ENCODE measurements at places on chromosomes 6 and 20.

DNA sequence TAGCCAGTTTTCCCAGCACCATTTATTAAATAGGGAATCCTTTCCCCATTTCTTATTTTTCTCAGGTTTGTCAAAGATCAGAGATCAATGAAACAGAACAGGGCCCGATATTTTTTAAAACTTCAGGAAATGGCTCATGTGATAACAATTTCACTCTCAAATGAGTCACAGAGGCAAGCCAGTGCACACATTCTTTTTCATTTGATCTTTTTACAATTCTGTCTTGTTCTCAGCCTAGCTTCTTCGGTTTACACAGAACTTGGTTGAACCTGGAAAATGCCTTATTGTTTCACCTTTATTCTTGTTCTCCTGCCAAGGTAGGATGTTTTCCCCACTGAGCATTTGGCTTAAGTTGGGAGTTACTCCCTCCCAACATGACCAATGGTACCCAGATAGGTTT, 258.9 kb downstream of the COL12A1 start:
- no peak for DNase-seq

- DNase-seq: no peak
Measured at GRCh38 chr6:16600701-16601100, 160.6 kb downstream of the ATXN1 start.

DNA sequence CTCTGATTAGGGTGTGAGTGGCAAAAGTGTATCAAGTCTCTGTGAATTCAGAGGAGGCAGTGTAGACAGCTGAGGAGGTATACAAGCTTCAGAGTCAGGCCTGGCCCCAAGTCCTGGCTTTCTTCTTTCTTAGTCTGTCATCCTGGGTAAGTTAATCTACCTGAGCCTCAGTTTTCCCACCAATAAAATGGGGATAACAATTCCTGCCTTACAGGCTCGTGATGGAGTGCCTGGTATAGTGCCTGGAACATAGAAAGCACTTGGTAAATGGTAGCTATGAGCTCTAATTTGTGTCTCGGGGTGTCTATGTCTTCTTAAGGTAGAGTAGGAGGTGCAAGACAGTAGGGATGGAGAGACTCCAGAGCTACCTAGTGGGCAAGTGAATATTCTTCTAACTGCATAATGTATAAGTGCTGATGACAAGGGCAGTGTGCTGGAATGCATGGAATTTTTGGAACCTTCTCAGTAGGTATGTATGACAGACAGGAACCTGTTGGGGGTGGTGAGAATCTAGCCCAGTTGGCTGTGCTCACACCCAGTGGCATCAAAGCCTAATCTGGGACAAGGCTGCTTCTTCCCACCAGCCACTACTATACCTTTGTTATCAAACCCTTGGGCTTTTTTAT, 4.0 kb upstream of the SCUBE3 start:
- DNase-seq: no peak

DNA sequence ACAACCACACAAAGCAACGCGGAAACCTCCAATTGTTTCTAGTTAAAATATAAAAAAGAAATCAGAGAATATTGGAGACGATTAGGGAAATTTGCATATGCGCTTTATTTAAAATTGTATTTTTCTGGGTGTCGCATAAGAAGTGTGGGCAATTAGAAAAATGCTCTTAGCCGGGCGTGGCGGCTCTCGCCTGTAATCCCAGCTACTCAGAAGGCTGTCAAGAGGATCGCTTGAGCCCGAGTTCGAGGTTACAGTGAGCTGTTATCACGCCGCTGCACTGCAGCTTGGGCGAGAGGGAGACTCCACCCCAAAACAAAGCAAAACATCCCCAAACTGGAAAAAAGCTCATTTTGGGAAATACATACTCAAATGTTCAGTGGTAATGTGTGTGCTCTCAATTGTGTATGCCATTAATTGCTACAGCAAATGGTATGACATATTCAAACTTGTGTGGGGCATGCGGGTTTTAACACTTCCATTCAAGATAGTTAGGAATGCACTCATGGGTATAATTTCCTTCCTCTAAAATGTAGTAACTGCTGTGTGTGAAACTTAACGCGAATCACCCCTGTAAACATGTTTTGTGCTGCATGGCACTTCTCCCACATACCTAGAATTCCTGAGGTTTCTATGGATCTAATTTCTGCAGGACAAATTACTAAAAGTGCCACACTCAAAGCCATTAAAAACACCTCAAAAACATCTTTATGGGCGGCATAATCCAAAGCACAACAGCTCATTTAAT, 54.7 kb upstream of the HFE start:
- no peak for DNase-seq

DNA sequence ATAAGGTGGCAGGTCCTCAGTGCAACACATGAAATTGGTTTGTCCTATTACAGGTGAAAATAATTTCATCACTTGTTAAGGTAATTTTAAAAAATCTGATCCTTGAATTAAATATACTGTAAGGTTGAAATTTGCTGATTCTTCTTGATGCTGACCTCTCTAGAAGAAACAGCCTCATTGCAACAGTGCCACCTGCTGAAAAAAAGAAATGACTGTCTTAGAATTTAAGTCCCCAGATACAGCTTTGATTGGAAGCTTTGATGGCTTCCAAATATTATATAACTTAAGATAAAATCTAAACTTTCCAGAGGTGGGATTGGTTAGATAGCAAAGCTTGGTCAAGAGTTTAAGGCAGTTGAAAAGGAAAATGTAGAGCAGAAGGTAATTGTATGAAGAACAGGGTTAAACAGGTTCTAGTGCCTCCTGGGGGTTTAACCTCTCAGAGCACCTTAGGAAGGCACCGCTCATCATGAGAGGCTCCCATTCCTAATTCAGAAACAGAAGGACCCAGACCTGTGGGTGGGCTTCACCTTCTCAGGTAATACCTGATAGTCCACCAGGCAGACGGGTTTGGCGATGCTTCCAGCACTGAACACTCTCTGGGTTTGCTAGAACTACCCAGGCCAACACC, 401.0 kb downstream of the PAX1 start:
- DNase-seq: no peak

- DNase-seq: no peak
Measured at GRCh38 chr20:58852543-58853271, at the start of gene GNAS. TSS of gene GNAS (plus strand) at chr20:58852716.

GRCh38 chr6:101824551-101825345, 431.2 kb downstream of the GRIK2 start:
- DNase-seq: no peak

- no peak for DNase-seq
Measured at GRCh38 chr20:40499391-40499790, 189.6 kb downstream of the MAFB start.

DNA sequence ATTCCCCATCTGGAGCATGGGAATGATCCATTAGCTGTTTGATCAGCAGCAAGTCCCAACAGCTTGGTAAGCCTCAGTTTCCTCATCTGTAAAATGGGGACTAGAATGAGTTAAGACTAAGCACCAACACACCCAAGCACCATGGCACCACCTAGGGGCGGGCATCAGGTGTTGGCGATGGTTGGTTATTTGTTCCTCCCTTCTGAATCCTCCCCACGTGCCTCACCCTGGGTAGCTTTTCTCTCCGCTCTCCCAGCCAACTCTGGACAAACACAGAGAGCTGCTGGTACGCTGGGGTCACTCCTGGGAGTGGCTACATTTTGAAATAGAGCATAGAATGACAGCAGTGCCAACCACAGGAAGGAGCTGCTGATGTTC, 13.3 kb upstream of the ITPR3 start:
- no peak for DNase-seq

GRCh38 chr6:20069021-20069522, 143.2 kb downstream of the MBOAT1 start:
- no peak for DNase-seq

- DNase-seq: no peak
Measured at GRCh38 chr20:35436177-35436573, 1.9 kb downstream of the GDF5 start.

DNA sequence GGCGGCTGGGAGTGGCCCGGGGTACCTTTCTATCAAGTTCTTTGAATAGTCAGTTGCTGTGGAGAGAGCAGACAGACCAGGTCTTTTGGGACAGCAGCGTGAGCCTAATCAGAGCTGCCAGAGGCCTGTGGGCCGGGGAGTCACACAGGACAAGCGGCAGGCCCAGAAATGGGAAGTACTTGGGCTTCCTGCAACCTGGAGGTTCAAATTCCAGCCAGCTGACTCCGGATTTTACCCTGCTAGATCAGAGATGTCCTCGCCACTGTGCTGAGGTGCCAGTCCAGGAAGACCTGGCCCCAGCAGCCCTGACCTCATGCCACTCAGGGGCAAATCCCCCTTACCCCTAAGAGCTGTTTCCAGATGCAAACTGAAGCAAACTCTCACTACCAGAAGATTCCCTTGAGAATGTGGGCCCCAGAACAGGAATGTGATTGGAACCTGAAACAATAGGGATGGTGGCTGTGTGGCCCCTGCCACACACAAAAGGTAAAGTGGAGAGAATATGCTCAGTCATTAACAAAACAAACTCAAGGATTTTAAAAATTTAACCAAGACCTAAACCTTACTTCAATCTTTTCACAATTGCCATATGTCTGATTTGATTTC, 9.7 kb downstream of the BEND3 start:
- DNase-seq: no peak

DNA sequence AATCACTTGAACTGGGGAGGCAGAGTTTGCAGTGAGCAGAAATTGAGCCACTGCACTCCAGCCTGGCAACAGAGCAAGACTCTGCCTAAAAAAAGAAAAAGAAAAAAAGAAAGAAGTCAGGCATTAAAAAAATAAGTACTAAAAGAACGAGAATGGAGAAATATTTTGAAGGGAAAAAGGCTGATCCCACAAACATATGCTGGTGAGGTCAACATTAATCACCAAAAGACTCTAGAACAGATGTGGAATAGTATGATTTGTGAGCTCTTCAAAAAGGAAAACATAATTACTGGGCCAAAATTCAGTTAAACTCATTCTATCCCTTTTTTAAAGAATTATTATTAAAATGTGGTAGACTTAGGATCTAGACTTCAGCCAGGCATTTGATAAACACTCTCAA, 61.2 kb upstream of the NRSN1 start:
- no peak for DNase-seq

DNA sequence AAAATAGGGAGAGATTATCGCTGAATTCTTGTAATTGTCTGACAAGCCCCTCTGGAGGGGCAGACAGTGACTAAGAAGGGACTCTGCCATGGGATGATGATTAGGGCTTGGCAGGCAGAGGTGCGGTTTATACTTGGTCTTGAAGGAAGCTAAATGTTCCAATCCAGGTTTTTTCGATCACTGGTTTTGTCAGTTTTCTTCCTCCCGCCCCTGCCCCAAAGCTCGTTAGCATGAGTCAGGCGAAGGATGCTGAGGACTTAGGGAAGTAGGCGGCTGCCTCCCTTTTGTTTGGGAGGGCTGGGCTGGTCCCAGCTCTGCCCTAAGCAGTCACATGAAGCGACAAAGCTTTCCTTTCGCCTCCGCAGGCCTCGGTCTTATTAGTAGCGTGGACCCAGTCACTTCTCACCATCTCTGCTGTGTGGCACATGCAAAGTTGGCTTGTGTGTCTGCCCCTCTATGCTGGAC, 314.2 kb downstream of the CDC5L start:
- DNase-seq: no peak

DNA sequence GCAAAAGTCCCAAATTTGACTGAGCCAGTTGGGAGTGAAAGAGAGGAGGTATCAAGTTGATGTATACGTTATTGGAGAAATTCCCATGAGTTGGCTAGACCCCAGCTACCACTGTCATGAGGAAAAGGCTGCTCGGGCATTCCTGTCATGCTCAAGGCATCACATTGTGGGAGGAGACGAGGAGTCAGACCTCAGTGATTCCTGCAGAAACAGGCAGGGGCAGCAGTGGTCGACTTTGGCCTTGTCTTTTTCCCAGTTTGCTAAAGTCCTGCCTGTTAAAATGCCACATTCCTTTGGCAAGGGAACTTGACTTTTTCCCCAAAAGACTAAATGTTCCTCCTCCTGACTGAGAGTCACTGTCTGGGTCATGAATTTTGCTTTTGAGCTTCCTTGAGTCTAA, 295.5 kb upstream of the HS3ST5 start:
- DNase-seq: no peak

- no peak for DNase-seq
Measured at GRCh38 chr6:147238164-147238563, 33.9 kb downstream of the STXBP5 start.

- no peak for DNase-seq
Measured at GRCh38 chr20:3661814-3662665, 1.2 kb downstream of the GFRA4 start.

GRCh38 chr20:38609815-38610214, 8.2 kb downstream of the ARHGAP40 start:
- no peak for DNase-seq

DNA sequence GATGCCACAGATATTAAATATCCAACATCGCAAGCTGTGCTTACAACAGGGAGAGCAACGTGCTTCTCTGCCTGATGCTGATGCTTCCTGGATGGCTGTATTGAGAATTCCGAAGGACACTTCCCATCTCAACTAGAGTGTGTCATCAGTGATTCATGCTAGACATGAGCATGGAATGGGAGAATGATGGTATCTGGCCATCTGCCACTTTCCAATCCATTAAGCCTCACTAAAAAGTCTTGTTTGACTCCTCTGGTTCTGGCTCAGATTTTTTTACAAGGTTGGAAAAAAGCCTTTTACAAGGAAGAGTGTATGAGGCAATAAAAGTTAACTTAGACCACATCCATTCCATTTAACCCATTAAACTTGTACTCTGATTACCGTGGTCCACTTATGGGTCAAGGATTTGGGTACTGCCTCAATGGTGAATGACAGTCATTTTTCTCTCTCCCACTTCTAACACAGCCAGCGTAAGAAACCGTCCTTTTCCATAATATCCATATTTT, 265.3 kb downstream of the UST start:
- DNase-seq: peak; percentile 76

GRCh38 chr6:145480024-145480423, 255.3 kb downstream of the EPM2A start:
- DNase-seq: no peak

DNA sequence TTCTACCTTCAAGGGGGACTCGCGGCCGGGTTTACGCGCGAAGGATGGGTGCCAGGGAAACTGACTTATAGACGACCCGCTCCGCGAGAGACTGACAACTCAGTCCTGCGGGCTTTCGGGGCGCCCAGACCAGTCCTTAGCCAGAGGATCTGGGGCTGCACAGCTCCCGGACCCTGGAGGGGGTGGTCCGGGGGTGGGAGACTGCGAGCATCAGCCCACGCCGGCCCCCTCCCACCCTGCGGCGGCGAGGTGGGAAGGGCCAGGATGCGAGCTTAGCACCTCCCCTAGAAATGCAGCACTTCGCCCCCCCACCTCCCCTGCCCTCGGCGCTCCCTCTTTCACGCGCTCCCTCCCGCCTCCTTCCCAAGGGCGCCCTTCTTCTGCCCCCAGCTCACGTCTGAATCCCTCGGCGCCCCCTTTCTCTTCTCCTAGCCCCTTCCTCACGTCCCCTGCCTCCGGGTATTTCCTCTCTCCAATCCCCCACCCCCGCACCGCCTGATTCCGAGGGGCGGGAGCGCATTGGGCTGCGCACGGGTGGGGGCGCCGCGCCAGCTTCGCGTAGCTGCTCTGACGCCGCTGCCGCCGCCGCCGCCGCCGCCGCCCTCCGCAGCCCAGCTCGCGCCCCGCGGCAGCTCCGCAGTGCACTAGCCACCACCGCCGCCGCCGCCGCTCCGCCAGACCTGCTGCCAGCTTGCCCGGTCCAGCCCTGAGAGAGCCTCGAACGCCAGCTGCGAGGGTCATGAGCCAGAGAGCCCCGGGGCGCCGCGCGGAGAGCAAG, at the start of gene SLC32A1:
Gene SLC32A1, plus strand, starts transcription at position 639 of the 778 bp plus-strand sequence. CDS start 239 bp downstream, outside the sequence.
- no peak for DNase-seq

- DNase-seq: no peak
Measured at GRCh38 chr6:44067173-44068139, 59.8 kb downstream of the MRPL14 start.

GRCh38 chr6:24766680-24767462, 7.9 kb upstream of the GMNN start:
- no peak for DNase-seq
